ENCODE measurements at places on chromosomes 5 and 9. TPM values are rescaled to one million over a fixed set of nuclear protein-coding genes. Genes with fewer than 3 reads are reported as not detected.
A peak's percentile ranks its signal among the peaks of the same experiment; 100 is the strongest.

DNA sequence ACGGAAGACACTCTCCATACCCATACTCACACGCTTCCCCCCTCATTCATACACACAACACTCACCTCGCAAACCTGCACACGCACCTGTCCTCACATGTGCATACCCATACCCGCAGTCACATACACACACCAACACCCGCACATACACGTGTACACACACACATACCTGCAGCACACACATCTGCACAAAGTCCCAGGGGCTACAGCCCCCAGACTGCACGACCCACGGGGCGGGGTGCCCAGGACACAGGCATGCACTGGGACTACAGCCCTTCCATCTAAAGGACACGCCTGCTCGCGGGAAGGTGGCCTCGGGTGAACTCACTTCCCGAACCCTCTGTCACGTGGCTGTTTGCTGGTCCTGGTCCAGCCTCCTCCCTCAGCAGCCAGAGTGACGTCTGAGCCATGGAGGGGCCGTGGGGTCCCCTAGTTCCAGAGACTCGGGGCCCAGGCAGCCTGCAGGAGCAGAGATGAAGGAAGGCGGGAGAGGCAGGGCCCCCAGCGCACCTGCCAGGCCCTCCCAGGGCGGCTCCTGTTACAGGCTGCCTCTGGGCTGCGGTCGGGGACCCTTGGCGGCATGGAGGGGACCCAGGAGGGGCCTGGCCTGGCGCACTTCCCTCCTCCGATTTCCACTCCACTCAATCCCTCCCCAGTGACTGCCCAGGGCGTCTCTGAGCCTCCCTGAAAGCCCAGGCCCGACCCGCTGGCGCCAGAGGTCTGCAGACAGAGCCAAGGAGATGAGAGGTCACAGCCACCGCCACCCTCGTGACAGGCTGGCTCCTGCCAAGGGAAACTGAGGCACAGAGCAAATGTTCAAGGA is 8.1 kb downstream of the SLC12A7 start:
- H3K27me3 ChIP-seq = no peaks in the 10 kb centered on the region
- peak overlapping the region; percentile 96 for H3K27ac ChIP-seq
- no peaks in the 10 kb centered on the region for H3K36me3 ChIP-seq
- H3K4me3 ChIP-seq = peak overlapping the region; percentile 36

- no peak overlapping the region for H3K27ac ChIP-seq
- H3K4me1 ChIP-seq = no peaks in the 10 kb centered on the region
- DNase-seq = no peak
These were observed 132.7 kb downstream of the ELAVL2 start for GRCh38 chr9:23693374-23693773.

DNA sequence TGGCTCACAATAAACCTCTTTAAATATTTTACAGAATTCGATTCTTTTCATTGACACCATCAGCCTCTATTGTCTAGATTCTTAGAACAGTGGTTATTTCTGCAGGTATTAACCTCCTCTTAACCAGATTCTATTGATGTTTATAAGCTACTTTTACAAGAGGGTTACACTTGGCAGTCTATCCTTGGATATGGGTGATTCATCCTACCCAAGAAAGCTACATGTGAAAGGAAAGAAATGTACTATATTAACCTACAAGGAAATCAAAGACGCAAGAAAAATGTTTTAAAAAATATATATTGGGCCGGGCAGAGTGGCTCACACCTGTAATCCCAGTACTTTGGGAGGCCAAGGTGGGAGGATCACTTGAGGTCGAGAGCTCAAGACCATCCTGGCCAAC is 16.7 kb downstream of the SLC25A25 start:
- no peaks in the 10 kb centered on the region for H3K4me1 ChIP-seq
- no peak overlapping the region for H3K4me3 ChIP-seq
- DNase-seq = no peak
- no peaks in the 10 kb centered on the region for H3K27me3 ChIP-seq

GRCh38 chr9:108058135-108058814 is 568.7 kb upstream of the KLF4 start:
- no peak overlapping the region for H3K27ac ChIP-seq
- no peak overlapping the region for H3K4me3 ChIP-seq
- H3K4me1 ChIP-seq = no peaks in the 10 kb centered on the region
- no peak for DNase-seq
- no peaks in the 10 kb centered on the region for H3K36me3 ChIP-seq

- H3K27ac ChIP-seq = no peak overlapping the region
- H3K4me1 ChIP-seq = no peaks in the 10 kb centered on the region
- H3K4me3 ChIP-seq = no peak overlapping the region
- no peaks in the 10 kb centered on the region for H3K27me3 ChIP-seq
These were observed 14.7 kb downstream of the SLC45A2 start for GRCh38 chr5:33969572-33970452.

GRCh38 chr5:76529464-76530344 is 93.5 kb downstream of the F2RL2 start:
- no peak overlapping the region for H3K4me3 ChIP-seq
- H3K27ac ChIP-seq = no peak overlapping the region
- no peak for DNase-seq
- H3K4me1 ChIP-seq = peaks cover 27% of the 10 kb centered on the region

DNA sequence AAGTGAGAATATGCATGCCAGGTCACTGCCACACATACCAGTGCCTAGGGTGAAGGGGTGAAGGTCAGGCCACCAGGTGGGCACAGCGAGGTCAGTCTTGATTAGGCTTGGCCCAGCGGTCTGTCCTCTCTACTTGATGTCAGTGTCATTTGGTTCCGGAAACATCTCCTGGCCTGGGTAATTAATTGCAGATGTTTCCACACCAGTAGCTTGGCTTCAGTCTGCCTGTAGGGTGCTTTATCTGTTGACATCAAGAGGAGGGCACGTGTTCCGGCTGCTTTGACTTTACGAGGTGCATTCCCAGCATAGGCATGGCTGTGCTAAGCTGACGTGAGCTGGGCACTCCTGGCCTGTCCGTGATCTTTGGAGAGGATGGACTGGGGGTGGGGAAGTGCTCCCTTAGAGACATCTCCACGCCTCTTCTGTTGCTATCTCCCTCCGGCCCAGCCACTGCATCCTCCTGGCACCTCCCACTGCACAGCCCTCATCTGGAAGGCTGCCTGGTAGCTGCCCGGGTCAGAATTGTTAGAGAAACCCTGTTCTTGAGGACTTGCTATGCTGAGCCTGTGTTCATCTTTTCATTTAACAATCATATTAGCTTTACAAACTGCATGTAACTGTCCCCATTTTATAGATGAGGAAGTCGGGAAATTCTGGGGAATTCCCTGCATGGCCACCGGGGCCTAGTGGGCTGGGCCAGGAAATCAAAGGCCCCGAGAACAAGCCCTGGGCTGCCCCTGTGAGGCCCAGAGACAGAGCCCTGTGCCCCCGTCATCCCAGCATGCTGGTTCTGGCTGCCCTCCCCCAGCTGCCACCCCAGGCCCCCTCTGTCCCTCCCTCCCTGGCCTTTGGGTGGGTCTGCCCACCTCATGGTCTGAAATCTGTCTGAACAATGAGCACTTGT is 29.1 kb downstream of the JADE2 start:
- peaks cover 39% of the 10 kb centered on the region for H3K36me3 ChIP-seq
- DNase-seq = peak; percentile 28
- no peaks in the 10 kb centered on the region for H3K27me3 ChIP-seq
- H3K27ac ChIP-seq = peak overlapping the region; percentile 69

DNA sequence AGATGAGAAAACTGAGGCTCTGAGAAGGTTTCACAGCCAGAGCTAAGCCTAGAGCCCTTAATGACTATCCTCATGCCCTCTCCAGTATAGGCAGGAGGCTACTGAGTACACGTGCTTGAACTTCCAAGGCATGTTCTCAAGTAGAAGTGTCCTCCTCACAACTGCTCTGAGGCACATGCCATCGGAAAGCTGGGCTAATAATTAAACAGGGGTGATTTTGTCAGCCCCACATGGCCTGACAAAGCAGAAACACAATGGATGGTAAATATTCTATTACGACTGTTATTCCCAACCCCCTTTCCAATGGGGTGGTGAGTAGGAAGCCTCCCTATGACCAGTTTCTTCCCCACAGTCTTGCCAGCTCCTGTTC is 34.3 kb downstream of the KCNIP1 start:
- H3K27ac ChIP-seq = no peak overlapping the region
- DNase-seq = no peak
- no peak overlapping the region for H3K4me3 ChIP-seq
- no peaks in the 10 kb centered on the region for H3K36me3 ChIP-seq
- no peaks in the 10 kb centered on the region for H3K4me1 ChIP-seq
- no peaks in the 10 kb centered on the region for H3K27me3 ChIP-seq

- H3K4me1 ChIP-seq = peaks cover 8% of the 10 kb centered on the region
- DNase-seq = no peak
- H3K27ac ChIP-seq = no peak overlapping the region
- H3K27me3 ChIP-seq = no peaks in the 10 kb centered on the region
- H3K4me3 ChIP-seq = no peak overlapping the region
These were observed 24.6 kb downstream of the RAPGEF6 start for GRCh38 chr5:131610198-131611063.

GRCh38 chr9:113770396-113770795 is 105.7 kb upstream of the ZNF618 start:
- H3K36me3 ChIP-seq = no peaks in the 10 kb centered on the region
- H3K4me3 ChIP-seq = no peak overlapping the region
- H3K27me3 ChIP-seq = no peaks in the 10 kb centered on the region
- no peak overlapping the region for H3K27ac ChIP-seq

- no peaks in the 10 kb centered on the region for H3K36me3 ChIP-seq
- H3K4me3 ChIP-seq = no peak overlapping the region
- no peaks in the 10 kb centered on the region for H3K27me3 ChIP-seq
- DNase-seq = no peak
These were observed 15.3 kb downstream of the TERT start for GRCh38 chr5:1279443-1280151.

DNA sequence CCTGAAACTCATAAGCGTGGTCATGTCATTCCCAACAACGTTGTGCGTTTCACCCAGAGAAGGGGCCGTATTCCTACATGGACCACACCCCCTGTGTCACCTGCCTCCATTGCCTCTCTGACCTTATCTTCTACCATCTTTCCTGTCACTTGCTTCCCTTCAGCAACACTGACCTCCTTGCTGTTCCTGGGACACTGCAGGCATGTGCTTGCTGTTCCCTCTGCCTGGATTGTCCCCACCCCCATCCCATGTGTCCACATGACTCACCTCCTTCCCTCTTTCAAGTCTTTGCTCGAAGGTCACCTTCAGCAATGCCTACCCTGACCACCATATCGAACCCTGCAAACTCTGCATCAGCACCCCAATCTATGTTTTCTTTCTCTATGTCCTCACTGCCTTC is 133.2 kb upstream of the ZNF618 start:
- no peak for DNase-seq
- H3K4me1 ChIP-seq = no peaks in the 10 kb centered on the region

GRCh38 chr9:93501406-93501805 is 48.0 kb upstream of the FAM120AOS start:
- no peaks in the 10 kb centered on the region for H3K27me3 ChIP-seq
- peaks cover 19% of the 10 kb centered on the region for H3K4me1 ChIP-seq
- no peak for DNase-seq
- peak overlapping the region; percentile 24 for H3K27ac ChIP-seq

DNA sequence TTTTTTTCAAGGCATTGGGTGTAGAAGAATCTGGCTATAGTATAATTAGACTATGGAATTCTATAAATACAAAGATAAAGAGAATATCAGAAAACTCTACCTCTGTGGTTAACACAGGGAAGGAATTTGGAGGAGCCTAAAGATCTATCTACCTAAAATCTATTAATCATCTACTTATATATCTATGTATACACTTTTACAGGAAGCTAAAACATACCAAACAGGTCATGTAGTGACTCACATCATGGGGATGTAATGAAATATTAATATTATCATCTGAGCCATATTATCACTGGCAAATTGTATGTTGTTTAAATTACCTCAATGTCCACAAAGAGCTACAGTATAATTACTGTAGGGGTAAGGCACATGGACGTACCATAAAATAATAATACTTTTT is 1748.2 kb downstream of the EFNA5 start:
- no peak overlapping the region for H3K27ac ChIP-seq
- H3K4me3 ChIP-seq = no peak overlapping the region
- no peak for DNase-seq
- H3K4me1 ChIP-seq = no peaks in the 10 kb centered on the region
- no peaks in the 10 kb centered on the region for H3K27me3 ChIP-seq

DNA sequence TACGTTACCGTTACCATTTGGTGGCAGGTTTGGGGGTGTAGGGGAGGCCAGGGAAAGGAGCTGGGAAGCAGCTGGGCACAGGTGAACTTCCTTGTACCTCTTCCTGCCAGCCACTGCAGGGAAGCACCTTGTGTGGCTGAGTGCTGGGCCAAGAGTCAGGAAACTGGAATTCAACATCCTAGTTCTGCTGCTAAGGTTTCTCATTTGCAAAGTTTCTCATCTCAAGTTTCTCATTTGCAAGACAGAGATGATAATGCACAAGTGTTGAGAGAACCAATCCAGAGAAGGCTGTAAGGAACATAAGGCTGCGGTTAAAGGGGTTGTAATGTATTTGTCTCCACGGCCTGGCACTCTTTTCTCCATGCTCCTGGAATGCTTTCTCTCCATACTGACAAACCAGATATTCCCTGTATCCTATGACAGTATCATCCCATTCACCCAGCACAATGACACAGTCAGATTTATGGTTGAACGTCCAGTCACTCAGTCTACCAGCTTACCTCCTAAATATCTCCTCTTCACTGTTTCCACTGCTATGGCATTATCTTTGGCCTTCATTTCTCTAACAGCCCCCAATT is 33.6 kb upstream of the LARP1 start:
- no peaks in the 10 kb centered on the region for H3K36me3 ChIP-seq
- H3K4me3 ChIP-seq = no peak overlapping the region
- H3K27ac ChIP-seq = no peak overlapping the region
- no peaks in the 10 kb centered on the region for H3K27me3 ChIP-seq
- no peaks in the 10 kb centered on the region for H3K4me1 ChIP-seq

DNA sequence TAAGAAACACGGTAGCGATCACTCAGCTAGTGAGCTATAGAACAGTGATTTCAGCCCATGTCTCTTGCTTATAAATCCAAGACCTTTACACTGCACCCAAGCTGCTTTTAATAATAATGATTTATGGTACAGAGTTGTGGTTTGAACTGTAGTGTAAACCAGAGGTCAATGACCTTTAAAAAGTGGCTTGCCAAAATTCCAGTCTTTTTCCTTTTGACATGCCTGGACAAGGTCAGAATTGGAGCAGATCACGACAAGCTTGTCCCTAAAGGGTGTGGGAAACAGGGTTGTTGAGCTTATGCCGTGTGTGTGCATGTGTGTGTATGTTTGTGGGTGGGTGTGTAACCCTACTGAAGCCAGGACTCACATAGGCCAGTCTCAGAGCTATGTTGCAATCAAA is 225.3 kb upstream of the CLINT1 start:
- no peak overlapping the region for H3K4me3 ChIP-seq
- no peaks in the 10 kb centered on the region for H3K4me1 ChIP-seq
- no peak for DNase-seq

GRCh38 chr5:142902186-142902965 is 132.2 kb downstream of the ARHGAP26 start:
- H3K4me3 ChIP-seq = no peak overlapping the region
- no peak overlapping the region for H3K27ac ChIP-seq
- no peaks in the 10 kb centered on the region for H3K4me1 ChIP-seq
- no peak for DNase-seq
- H3K36me3 ChIP-seq = peaks cover 75% of the 10 kb centered on the region

Gene DEPDC1B
- total RNA-seq = 1.3 TPM

Gene SNCAIP
- not detected for total RNA-seq

Gene TMEM8B
- total RNA-seq = 5.4 TPM

Gene PRR7
- total RNA-seq = 21.6 TPM

Gene ZBTB26
- 9.2 TPM for total RNA-seq

Gene SPATA31C2
- not detected for total RNA-seq

Gene GRIN1
- not detected for total RNA-seq

Gene WDR38
- total RNA-seq = not detected

Gene OR13C8
- total RNA-seq = not detected
